ENCODE measurements at places on chromosomes 16 and 17.

DNA sequence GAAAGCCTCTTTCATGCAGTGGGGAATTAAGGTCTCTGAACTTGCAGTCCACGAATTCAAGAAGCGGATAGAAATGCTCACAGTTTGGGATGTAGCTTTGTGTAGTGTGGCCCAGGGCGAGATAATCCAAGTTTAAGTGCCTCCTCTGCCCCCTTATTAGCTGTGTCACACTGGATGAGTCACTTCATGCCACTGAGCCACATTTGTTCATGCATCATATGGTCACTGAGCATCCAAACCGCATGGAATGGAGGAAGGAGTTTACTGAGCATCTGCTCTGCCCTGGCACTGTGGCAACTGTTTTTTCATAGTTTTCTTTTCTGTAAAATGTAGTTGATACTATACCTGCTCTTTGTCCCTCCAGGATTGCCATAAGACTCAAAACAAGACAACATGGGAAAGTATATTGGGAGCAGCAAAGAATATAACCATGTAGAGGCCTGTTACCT is 15.1 kb upstream of the DHX8 start:
- peak; percentile 63 for DNase-seq

- no peak for DNase-seq
These were observed 154.5 kb downstream of the BCAS3 start for GRCh38 chr17:60832151-60832585.

GRCh38 chr17:30942308-30943079 is 20.7 kb downstream of the ADAP2 start:
- no peak for DNase-seq

DNA sequence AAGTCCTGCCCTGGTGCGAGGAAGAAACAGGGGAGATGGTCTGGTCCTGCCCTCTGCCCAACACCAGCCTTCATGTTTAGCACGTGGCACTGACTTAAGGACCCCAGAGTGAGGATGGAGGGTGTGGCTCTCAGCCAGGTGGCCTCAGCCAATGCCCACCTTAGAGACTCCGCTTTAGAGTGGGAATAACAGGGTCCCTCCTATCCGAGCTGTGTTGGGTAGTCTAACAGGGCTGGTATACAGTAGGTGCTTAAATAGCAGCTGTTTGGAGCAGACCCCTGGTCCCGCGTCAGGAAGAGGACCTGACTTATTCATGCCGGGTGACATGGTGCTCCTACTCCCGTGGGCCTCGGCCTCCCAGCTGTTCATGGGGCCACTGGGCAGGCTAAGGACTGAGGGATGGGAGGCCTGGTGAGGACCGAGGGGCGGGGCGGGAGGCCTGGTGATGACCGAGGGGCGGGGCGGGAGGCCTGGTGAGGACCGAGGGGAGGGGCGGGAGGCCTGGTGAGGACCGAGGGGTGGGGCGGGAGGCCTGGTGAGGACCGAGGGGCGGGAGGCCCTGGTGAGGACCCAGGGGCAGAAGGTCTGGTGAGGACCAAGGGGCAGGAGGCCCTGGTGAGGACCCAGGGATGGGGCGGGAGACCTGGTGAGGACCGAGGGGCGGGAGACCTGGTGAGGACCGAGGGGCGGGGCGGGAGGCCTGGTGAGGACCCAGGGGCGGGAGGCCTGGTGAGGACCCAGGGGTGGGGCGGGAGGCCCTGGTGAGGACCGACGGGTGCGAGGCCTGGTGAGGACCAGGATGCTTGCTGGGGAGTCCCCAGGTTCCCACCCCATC is 7.6 kb downstream of the ZFPM1 start:
- DNase-seq: no peak
